EH (cell line): ENCODE measurements at places on chromosomes 12 and 14.

- DNase-seq, result no peak
Observed at GRCh38 chr12:25321772-25322171, 71.0 kb upstream of the KRAS start.

GRCh38 chr12:130573766-130574165, 142.3 kb downstream of the RIMBP2 start:
- DNase-seq, result no peak

DNA sequence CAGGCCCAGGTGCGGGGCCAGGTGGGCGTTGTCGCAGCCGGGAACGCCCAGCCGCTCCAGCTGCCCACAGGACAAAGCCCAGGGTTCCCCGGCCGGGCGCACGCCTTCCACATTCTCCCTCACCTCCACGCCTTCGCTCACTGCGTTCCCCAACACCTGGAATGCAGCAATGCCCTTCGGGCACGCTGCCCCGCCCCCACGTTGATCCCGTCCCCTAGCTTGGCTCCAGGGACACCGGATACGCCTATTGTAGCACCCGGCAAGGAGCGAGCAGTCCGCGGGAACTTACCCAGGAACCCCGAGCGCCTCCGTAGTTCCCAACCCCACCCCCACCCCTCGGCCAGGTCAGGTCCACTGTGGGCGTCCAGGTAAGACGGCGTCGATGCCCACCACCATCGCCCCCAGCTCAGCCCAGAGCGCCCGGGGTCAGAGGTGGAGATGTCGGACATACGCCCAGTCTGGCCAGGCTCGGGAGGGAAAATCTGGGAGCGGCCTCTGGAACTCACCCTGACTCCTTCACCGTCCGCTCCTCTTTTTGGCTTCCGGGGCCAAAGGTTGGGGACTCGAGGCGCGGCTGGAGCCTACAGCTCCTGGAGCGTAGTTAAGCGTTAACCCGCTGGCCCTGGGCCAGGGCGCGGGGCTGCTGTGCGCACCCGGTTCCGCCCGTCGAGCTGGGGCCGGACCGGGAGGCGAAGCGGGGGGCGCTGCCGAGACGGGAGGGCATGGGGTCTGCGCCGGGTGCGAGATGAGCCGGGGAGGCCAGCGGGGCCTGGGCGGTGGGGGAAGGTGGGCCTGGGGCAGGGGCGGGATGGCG, 594 bp upstream of the CEP170B start:
- DNase-seq, result no peak

DNA sequence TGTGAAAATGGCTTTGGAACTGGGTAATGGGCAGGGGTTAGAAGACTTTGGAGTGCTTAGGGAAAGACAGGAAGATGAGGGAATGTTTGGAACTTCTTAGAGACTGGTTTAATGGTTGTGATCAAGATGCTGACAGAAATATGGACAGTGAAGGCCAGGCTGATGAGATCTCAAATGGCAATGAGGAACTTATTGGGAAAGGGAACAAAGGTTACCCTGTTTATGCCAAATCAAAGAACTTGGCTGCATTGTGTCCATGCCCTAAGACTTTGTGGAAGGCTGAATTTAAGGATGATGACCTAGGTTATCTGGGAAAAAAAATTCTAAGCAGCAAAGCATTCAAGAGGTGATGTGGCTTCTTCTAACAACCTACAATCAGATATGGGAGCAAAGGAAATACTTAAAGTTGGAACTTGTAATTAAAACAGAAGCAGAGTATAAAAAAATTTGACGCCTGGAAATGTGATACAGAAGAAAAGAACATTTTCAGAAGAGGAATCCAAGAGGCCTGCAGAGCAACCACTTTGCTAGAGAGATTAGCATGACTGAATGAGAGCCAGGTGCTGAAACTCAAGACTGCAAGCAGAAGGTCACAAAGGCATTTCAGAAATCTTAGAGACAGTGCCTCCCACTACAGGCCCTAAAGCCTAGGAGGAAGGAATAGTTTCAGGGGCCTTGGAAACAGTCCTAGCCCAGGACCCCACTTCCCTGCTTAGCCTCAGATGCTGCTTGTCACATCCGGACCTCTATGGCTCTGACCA, 65.6 kb upstream of the FLRT2 start:
- DNase-seq, result no peak

GRCh38 chr14:54867011-54867410, 35.6 kb downstream of the GCH1 start:
- peak; percentile 67 for DNase-seq

DNA sequence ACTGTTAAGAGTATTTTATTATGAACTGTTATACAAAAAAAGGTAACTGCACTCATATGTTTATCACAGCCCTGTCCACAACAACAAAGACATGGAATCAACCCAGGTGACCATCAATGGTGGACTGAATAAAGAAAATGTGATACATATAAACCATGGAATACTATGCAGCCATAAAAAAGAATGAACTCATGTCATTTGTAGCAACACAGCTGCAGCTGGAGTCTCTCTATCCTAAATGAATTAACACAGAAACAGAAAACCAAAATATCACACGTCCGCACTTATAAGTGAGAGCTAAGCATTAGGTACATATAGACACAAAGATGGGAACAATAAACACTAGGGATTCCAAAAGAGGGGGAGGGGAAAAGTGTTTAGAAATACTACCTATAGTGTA, 95.8 kb downstream of the BCAT1 start:
- DNase-seq, result no peak

DNA sequence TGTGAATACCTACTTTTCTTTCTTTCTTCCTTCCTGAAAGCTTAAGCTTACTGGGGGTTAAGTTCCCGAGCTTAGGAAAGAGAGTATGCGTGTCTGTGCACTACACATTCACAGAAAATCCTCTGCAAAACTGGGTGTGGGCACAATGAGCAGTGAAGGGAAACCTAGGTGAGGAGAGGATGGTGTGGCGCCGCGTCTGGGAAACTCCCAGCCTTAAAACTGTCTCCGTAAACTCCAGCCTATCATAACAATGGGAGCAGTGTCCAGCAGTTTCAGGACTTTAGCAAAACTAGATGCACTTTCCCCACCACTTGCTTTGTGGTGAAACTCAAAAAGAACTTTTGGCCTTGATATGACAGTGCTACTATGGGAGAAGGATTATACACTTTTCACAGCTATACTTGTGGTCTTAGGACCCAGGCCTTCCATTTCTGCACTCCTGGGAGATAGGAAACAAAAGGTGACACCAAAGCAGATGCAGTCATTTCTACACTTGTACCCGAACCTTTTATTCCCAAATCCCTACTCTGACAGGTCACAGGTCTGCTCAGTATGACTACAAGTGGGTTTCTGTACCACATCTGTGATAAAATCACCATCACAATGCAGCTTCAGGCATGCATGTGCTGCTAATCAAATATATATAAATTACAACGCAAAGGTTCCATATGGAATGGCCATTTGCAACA, 10.4 kb downstream of the AKAP5 start:
- DNase-seq, result no peak

DNA sequence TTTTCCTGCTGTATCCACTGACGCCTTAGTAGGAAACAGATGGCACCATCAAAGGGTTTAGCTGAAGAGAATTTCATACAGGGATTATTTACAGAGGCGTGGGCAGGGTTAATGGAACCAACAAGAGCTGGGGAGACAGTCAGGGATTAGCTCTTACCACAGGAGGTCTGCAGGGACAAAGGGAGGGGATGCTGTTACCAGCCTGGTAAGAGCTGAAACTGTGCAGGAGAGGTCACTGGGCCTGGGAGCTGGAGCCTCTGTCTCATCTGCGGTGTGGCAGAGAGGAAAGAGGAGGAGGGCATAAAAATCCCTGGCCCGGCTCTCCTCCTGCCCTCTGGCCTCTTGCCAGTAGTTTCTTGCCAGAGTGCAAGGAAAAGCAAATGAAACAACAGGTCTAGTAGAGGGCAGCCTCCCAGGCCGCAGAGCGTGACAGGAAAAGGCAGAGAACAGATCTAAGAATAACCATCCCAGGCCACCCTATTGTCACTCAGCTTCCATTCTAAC, 18.9 kb upstream of the POC1B start:
- DNase-seq, result peak; percentile 52

GRCh38 chr12:91074154-91074709, 16.4 kb upstream of the KERA start:
- no peak for DNase-seq

- no peak for DNase-seq
Observed at GRCh38 chr12:48414021-48414420, 58.3 kb upstream of the ANP32D start.

DNA sequence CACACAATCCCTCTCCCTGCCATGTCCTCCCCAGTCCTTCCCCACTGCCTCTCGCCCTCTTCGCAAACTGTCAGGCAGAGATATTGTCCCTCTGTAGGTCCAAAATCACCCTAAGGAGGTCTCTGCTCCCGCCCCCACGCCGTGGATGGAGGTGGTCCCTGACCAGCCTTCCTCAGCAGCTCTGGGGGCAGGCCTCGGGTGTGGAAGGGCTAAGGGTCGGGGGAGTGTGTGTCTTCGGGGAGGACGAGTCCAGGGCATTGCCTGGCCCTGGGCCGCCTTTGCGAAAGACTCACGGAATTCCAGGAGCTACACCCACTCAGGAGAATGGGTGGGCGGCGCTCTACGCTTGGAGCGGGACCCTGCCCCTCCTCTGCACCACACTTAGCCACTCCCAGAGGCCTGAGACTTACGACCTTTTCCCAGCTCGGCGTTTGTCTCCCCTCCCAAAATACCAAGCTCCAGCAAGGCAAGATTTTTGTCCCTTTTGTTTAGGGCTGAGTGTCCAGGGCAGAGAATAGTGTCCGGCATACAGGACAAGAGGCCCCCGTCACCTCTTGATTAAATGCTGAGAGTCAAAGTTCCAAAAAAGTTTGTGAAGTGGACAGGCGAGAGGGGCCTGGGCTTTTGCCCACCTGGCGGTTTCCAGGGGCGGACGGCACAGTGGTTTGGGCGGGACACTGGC, 881 bp downstream of the PYGL start:
- DNase-seq, result peak; percentile 57

- no peak for DNase-seq
Observed at GRCh38 chr14:42508209-42508946, 901.7 kb downstream of the LRFN5 start.

GRCh38 chr14:102318781-102319276, 717 bp upstream of the ZNF839 start:
- DNase-seq, result no peak

DNA sequence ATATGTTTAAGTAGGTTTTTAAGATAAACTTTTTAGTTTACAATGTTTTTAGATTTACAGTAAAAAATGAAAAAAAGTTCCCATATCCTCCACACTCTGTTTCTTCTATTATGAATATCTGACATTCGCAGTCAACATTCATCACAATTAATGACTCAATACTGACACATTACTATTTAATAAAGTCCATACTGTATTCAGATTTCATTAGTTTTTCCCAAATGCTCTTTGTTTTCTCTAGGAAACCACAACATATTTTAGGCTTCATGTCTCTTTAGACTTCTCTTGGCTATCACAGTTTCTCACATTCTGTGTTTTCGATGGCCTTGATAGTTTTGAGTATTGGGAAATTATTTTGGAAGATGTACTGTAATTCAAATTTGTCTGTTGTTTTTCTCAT, 399.8 kb downstream of the SLC6A15 start:
- peak; percentile 11 for DNase-seq

DNA sequence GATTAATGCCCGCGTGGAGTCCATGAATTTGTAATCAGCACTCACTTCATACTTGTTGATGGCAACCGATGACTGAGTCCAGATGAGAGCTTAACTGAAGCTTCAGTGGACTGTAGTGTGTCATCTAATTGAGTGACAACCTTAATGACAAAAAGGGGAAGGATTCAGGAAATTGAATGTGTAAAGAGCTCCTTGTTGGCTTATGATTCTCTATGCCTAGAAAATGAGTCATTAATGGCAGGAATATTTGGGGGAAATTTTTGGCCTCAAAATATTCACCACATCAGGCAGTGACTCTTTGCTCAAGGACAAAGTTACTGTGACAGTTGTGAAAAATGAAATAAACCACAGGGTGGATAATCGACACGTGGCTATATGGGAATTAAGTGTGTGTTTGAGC, 55.3 kb upstream of the STON2 start:
- no peak for DNase-seq

DNA sequence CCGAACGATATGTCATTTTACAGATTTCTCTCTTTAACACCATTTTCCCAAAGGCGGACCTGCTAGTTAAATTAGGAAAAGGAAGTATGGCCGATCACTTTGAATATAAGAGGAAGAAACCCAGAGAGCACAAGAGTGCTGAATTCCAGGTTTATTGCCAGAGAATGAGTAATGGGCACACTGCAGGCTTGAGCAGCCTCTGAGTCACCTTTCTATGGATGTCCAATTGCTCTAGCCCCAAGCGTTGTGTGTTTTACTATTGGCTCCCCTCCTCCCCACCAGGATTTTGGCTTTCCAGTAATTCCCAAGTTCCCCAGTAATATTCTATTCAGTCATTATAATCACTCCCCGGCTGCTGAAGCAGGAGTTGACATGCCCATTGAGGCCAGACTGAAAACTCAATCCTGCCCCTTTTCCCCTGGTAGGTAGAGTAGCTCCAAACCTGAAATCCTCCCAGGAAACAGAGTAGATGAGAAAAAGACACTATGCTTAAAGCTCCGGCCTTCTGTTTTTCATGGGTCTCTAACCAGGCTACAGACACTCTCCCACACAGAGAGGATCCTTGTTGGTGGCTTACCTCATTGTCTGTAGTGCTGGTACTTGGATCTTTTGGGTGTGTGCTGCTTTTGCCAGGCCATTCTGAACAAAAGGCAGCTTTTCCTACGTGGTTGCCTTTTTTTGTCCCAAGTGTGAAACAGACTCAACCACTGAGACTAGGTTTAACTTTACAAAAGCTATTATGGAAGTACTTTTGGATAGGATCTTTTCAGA, 704.3 kb upstream of the FLRT2 start:
- peak; percentile 1 for DNase-seq

DNA sequence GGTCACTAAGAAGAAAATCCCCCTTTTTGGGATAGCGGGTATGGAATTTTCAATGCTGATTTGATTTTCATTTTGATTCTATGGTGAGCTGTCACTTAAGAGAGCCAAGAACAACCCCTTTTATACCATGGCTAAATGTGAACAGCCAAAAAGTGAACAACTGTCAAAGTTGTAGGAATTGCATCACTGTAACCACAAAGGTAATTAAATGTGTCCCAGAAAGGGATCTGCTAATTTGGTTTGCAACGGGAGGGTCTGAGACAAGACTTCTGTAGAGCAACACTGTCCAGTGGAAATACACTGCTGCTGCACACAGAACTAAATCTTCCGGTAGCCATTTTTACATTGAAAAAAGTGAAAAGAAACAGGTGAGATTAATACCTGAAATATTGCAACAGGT, 14.6 kb downstream of the CHST11 start:
- no peak for DNase-seq

DNA sequence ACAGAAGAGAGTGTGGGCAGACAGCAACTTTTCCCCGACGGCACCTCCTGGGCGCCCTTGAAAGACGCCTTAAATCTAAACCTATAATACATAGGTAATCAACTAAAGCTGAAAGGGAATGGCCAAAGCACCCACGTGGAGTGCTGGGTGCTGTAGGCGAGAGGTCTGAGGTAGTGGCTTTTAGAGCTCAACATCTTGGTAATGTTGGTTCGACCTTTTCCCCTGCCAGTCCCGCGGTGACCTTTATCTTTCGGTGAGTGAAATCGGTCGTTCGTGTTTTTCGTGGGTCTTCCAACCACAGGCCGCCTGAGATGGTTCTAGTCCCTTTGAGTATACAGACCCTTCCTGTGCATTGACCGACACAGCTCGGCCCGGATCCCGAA, 9.1 kb downstream of the OR6S1 start:
- DNase-seq, result no peak
